ENCODE measurements at places on chromosomes 5 and 9.

- DNase-seq = no peak
These were observed at the start of gene SPATA31E1 for GRCh38 chr9:87882627-87883026. TSS of gene SPATA31E1 (plus strand) at chr9:87882877. CDS start at chr9:87882892, 15 bp downstream.

GRCh38 chr9:97930972-97931371 is 7.0 kb downstream of the HEMGN start:
- DNase-seq = no peak

DNA sequence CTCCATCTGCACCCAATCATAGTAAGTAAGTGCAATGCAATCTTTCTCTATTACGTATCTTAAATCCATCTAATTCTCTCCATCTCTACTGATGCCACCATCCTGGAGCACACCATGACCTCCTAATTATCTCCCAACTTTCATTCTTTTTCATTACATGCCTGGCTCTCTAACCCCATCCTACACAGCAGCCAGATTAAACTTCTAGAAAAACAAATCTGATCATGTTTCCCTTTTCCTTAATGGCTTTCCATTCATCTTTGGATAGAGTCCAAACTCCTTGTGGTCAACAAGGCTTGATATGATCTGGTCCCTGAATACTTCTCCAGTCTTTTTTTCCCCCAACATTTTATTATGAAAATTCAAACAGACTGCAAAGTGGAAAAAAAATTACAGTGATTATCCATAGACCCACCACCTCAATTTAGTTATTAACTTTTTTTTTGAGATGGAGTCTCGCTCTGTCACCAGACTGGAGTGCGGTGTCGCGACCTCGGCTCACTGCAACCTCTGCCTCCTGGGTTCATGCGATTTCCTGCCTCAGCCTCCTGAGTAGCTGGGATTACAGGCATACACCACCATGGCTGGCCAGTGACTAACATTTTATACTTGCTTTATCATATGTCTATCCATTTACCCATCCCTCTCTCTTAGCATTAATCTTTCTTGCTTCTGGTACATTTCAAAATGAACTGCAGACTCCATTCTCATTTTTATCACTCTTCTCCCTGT is 5.2 kb downstream of the PPP2R2B start:
- DNase-seq = no peak

- no peak for DNase-seq
These were observed 2.2 kb downstream of the TMEM141 start for GRCh38 chr9:136793086-136793946.

GRCh38 chr9:18324928-18325745 is 148.8 kb upstream of the ADAMTSL1 start:
- no peak for DNase-seq
